ENCODE measurements at places on chromosomes 6 and 20.

- no peak for DNase-seq
These were observed 12.2 kb upstream of the KCNK15 start for GRCh38 chr20:44733341-44734069.

- DNase-seq, result no peak
These were observed 220.1 kb downstream of the BCAS1 start for GRCh38 chr20:53850319-53850718.

DNA sequence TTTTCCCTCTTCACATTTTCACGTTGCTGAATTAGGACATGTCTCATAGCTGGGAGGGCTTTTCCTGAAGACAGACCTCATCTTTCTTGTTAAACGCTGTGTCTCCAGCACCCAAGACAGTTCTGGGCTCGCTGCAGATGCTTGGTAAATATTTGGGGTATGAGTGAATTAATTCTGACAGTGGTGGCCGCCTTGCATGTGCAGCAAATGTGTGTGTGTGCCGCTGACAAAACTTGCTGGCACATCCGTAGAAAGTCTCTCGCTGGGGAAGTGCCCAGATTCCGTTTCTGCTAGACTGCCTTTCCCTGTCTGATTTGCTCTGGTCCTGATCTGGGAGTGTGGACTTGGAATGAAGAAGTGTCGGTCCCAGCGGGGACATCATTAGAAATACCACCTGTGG lies 48.2 kb upstream of the ZNFX1 start:
- DNase-seq, result no peak

DNA sequence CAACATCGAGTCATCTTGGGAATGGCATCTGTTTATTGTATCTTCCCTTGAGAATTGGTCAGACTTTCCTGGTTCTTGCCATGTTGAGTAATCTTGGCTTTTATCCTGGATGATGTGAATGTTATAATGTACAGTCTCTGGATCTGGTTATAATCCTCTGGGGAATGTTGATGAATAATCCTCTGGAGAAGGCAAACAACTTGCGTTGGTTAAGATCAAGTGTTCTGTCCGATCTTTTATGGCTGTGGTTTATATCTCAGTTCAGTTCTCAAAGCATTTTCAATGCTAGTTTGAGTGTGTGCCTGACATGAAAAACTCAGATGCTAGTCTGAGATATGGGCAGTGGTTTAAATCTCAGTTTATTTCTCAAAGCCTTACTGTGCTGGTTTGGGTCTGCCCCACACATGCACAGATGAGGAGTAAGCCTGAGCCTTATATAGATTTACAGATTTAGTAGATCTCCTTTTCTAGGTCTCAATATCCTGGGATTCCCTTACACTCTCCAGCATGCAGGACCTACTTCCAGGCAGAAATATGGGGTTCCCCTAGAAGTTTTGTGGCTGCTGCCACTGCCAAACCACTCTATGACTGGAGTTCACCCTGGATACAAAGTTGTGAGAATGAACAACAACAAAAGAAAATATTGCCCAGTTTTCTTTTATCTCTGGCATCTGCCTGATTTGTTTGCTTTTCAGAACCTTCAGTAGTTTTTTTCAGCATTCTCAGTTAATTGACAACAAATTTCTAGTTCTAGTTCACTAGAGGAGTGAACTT lies 191.8 kb upstream of the MAN1A1 start:
- DNase-seq, result peak; percentile 7

DNA sequence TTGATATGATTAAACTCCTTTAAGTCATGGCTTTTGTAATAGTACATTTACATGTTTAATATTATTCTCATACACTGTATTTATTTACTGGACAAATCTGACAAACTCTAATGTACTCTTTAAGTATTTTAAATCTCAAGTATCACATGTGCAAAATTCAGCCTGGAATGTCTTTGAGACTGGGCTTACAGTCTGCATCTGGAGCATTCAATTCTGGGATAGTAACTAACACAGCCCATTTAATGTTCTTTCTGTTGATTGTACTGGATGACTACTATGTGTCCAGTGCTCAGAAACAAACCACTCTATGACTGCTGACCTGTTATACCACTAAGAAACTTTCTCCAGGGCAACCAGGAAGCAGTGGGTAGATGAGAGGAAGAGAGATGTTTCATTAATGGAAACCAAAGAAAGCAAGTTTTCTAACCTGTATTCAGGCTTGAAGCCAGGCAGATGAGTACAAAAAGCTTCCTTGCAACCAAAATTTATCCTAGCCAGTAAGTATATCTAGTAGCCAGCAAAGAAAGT lies 26.8 kb downstream of the FBXL4 start:
- DNase-seq, result no peak

- DNase-seq, result no peak
These were observed 477.1 kb downstream of the BTBD3 start for GRCh38 chr20:12394786-12395185.

DNA sequence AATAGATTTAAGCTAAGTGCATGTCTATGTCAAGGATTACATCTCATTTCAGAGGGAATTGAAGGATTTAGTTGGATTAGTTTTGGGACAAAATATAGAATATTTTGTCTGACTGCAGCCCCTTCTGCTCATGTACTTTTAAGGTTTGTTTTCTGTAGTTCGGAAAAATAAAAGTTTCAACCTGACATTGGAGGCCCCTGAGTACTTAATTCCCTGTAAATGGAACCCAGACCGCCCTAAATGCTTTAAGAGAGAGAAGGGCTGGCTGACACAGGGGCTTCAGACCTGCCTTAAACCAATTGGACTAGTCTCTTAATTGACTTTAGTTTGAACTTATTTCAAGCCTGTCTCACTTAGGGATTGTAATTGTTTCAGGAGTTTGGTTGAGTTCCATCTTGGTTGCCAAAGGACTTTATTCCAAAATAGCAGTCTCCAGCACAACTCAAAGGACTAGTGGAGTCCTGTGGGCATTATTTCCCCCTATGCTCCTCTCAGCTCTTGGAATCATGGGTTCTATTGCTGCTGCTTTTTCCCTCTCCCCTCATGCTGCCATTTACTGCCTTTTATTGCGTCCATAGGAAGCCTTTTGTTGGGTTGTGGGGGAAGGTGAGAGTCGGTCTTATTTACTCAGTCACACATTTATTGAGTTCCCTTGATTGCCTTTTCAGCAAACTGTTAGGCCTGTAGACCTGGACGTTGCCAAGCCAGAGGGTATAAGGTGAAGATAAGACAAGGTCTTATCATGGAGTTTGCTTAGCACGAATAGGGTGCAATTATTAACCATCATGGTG lies 14.5 kb downstream of the BRD2 start:
- no peak for DNase-seq

- no peak for DNase-seq
These were observed 10.9 kb downstream of the EDN1 start for GRCh38 chr6:12301018-12301417.

DNA sequence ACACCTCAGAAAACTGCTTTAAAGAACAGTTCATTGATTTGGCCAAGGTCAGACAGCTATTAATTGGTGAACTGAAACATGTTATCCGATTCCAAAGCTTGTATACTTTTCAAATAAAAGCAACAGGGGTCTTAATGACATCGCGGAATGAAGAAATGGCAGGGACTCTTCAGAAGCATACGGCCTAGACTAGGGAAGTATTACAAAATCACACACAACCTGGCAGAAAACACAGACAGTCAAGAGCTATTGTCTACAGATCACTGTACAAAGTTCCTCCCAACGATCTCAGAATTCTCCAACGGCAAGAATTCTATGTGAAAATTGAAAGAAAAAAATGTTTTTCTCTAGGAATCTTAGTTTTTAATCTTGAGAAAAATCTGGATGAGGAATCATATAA lies 105.5 kb downstream of the PTPRK start:
- no peak for DNase-seq

DNA sequence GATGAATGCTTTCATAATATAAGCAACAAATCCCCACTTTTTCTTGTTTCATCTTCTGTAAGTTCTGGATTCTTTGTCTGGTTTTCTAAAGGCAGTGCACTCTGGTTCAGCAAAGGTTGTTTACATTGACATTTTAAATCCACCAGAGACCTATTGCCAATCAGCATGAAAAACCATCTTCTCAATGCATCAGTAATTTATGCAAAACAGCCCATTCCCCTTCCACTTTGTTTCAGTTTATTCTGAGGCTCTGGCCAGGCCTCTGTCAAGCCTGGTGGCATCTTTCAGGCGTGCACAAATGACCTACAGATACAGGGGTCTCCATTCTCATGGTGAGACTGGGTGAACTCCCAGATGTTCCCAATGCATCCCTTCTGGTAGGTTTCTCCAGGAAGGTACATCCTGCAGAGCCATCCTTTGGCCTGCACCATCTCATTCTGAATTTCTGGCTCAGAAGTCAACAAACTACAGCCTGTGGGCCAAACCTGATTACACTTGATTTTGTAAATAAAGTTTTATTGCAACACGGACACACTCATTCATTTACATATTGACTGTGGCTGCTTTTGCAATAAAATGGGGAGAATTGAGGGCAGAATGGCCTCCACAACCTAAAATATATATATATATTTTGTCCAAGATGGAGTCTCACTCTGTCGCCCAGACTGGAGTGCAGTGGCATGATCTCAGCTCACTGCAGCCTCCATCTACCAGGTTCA lies 405.4 kb downstream of the PREX1 start:
- DNase-seq, result no peak

- peak; percentile 79 for DNase-seq
These were observed 98.5 kb downstream of the TFAP2A start for GRCh38 chr6:10316373-10316721.

DNA sequence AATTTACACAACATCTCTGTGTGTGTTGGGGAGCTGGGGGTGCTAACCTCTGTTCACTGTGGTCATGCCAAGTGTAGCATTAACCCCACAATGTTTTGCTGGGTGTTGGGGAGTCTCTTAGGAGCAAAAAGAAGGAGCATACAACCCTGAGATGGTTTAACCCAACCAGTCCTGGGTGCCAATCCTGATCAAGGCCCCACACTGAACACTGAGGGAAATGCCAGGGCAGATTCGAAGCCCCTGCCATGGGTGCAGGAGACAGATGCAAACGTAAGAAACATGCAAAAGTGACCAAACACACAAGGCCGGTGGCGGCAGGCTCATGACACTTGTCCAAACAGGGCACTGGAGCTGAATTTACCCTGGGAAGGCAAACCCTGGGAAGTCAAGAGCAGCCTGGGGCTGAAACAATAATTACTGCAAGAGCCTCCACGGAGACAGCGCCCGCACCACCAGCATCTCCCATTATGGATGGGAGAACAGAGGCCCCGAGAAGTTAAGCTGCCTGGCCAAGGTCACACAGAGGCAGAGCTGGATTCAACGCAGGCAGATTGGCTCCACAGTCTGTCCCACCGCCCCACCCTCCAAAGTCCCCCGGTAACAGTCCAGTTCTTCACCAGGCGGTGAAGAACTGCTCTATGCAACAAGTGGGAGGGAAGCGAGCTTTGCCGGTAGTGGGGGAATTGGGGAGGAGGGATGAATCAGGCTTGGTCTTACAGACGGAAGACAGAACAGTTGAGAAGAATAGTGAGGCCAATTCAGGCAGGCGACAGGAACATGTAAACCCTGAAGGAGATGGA lies 8.5 kb downstream of the ACSS1 start:
- no peak for DNase-seq

DNA sequence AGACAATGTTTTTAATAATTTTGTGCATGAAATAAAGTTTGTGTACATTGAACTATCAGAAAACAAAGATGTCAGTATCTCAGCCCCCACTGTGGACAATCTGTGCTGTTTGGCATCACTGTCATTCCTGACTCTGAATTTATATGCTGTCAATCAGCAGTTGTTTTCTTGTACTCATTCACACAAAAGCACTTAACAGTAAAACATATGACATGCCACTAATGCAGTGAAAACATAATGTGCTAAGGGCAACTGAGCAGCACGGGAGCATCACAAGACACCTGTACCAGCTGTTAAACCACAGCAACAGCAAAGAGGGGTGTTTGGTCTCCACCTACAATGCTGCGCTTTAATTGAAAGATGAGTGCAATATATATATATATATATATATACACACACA lies 647.8 kb upstream of the SLC35B3 start:
- DNase-seq, result no peak

- no peak for DNase-seq
These were observed 801 bp downstream of the SPDEF start for GRCh38 chr6:34555328-34555727.

DNA sequence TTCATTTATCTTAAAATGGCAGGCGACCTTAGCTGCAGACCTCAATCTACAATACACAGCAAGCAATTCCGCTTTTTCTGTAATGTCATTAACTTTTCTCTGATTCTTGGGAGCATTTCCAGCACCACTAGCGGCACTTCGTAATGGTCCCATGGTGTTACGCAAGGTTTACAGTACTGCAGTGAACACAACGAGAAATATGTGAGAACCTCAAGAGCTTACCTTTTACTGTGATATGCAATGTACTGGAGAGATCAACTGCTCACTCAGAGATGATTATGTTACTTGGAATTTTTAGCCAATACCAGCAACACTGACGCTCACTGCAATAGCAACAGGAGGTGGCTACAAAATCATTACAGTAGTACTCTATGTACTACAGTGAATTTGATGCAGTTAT lies 2.8 kb upstream of the CEP43 start:
- DNase-seq, result no peak

DNA sequence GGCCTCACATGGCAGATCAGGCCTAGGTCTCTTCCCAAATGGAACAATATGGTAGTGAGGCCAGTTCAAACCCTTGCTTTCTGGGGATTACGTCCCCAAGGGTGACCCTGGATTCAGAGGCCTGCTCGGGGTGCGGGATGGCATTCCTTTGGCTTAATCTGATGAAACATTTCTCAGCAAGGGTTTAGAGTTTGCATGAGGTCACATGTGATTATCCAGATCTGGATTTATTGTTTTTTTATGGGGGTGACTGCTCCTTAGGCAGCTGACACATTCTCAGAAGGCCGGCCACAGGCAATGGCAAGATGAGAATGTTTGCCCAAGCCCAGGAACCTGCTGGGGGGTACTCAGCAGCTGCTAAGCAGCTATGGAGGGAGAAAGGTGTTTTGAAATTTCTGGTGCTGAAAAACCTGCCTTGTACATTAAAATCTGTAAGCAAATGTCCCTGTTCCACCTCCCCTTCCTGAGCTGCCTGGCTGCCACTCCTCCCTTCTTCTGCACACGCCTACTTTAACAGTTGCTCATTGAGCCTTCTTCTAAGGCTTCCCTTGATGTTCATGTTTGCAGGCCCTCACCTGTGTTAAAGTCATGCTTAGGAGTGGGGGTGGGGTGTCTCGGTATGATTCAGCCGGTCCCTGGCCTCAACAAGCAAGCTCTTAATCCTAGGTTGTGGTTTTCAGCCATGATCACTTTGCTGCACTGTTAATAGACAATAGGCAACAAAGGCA lies 37.9 kb upstream of the FUCA2 start:
- no peak for DNase-seq

- DNase-seq, result no peak
These were observed 689.1 kb upstream of the EYS start for GRCh38 chr6:66396145-66396544.

GRCh38 chr6:163860287-163861081 lies 446.0 kb downstream of the QKI start:
- no peak for DNase-seq

DNA sequence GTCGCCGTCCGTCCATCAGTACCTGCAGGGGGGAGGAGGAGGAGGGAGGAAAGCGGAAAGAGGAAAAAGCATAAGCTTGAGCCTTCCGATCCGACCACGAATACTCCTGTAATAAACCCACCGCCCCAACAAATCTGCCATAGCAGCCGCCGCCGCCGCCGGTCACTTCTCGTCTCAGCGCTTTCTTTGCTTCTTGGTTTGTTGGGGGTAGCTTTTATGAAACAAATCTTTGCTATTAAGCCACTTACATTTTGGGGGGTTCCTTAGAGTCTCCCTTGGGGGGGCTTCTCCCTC lies 277 bp downstream of the ADGRB3 start:
- DNase-seq, result no peak
